Activated effector memory CD4-positive, alpha-beta T cell treated with anti-CD3 and anti-CD28 coated beads, Interleukin-2, amount 50 U/mL, for 16 hours (primary cell): ENCODE measurements at places on chromosomes 2 and 18.
A peak's percentile ranks its signal among the peaks of the same experiment; 100 is the strongest.

GRCh38 chr2:11422901-11423435 is 43.0 kb downstream of the E2F6 start:
- no peak for DNase-seq

DNA sequence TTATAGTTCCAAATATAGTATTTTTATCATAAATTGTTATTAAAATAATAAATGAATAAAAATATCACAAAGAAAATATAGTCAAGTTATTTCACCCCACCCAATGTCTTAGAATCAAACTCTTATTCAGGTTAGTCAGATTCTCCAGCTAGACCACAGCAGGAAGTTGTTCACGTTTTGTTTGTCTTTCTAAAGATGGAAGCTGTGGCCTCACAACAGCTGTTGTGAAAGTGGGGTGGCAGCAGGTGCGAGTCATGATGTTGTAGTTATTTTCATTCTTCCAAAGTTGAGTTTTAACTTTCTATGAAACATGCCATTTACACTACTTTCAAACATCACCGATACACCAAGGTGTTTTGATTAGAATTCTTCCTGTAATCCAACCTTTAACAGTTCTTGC is 272.9 kb downstream of the SLC8A1 start:
- DNase-seq, result no peak

DNA sequence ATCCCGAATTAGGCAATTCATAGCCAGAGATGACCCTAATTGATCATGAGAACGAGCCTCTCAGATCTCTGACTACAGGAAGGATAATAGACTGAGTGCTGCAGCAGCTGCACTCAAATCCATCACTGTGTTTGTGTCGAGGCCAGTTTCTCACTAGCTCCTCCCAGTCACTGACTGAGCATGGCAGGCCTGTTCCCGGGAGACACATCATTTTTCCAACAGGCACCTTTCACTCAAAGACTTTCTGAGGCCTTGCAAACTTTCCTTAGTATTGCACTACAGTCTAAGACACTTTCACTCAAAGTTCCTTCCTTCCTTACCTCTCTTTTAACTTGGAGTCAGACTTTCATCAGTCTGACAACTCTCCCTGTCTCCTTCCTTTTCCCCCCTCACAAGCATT is 13.7 kb downstream of the SOS1 start:
- DNase-seq, result no peak

DNA sequence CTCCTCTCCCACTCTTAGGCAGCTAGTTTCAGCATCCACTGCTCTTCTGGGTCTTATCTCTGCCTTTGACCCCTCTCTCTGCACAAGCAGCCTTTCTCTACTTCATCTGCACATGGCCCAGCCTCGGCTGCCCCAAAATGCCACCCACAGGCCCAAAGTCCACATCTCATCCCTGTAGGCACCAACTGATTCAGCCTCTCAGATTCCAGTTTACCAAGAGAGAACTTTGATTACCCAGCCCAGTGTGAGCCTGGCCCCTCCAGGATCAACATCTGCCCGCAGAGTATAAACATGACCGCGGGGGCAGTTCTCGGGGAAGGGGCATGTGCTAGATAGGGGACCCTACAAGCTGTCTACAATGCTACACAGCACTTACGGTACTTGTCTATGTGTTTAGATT is 141.7 kb downstream of the RTN4 start:
- DNase-seq, result no peak

DNA sequence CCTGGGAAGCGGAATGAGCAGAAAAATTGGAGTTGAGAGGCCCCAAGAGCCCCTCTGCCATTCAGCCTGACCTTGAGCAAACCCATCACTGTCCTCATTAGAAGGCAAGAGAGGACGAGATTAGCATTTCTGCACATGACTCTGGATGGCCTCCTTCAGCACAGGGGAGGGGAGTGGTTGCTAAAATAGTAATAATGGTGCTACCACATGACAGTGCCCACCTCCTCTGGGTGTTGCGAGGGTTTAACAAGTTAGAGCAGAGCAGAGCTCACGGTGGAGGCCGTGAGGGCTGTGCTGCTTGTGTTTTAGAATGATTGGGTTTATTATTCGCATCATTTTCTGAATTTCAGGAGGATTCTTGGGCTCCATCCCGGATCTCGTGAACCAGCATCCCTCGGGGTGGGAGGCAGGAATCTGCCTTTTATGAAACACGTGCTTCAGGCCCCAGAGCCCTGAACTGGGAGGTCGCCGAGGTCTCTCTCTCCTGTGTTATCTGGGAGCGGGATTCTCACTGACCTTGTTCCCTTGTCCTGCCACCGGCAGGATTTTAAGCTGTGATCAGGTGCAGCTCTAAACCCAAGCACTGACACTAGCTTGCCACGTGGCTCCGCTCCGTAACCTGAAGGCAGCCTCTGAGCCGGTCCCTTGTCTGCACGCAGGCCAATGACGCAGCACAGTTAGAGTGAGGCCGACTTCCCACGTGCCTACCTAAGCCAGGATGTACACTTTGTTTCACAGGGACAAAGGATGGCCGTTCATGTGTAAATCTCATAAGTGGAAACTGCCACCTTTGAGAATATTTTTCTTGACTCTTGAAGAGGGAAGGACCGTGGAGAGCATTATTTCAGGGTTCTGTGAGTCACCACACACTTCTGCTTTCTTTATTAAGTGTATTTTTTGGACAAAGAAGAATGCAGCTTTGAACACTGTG is 142.3 kb downstream of the ACOXL start:
- DNase-seq, result no peak

- no peak for DNase-seq
These were observed 310.6 kb upstream of the PIK3C3 start for GRCh38 chr18:41644466-41644865.

- DNase-seq, result peak; percentile 82
These were observed 51.8 kb downstream of the MTHFD2 start for GRCh38 chr2:74250189-74250631.

DNA sequence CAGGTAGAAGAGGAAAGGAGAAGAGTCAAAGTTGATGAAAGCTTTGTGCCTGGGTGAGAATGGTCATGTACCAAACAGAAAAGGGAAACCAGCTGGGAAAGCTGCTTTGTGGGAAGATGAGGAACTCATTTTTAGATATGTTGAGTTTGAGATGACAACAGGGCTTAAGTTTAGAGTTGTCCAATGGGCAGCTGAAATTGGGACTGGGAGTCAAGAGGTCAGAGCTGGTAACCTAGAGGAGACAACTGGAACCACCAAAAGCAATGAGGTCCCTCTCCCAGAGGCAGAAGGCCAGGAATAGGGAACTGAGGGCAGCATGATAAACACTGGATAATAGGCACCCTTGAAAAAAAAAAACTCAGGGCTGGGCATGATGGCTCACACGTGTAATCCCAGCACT is 48.8 kb downstream of the SLC4A1AP start:
- no peak for DNase-seq
